Stimulated activated effector memory CD8-positive, alpha-beta T cell treated with anti-CD3 and anti-CD28 coated beads, Interleukin-12 subunit alpha, Interleukin-12 subunit beta, amount 100 ng/mL, for 72 hours (primary cell): ENCODE measurements at places on chromosomes 3 and 15.

- DNase-seq, result no peak
These were observed 36.6 kb downstream of the RUBCN start for GRCh38 chr3:197700095-197700494.

- DNase-seq, result no peak
These were observed 14.5 kb upstream of the ISLR start for GRCh38 chr15:74158855-74159650.

GRCh38 chr3:126156468-126156867, 23.9 kb downstream of the ALDH1L1 start:
- peak; percentile 41 for DNase-seq

DNA sequence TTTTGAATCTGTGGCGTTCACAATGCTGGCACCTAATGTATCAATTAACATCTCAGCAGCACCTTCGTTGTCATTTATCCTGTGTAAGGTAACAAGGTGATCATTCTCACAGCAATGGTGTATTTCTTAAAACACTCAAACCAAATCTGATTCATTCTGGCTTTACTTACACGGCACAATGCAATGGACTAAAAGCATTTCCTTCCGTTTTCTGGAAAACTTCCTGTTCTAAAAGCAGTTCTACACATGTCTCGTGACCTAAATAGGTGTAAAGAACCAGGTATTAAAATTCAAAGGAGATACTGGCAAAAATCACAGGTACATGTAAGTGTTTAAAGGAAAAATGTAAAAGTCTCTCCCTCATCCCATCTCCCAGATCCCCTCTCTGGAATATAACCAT, 77.8 kb downstream of the BTD start:
- no peak for DNase-seq

DNA sequence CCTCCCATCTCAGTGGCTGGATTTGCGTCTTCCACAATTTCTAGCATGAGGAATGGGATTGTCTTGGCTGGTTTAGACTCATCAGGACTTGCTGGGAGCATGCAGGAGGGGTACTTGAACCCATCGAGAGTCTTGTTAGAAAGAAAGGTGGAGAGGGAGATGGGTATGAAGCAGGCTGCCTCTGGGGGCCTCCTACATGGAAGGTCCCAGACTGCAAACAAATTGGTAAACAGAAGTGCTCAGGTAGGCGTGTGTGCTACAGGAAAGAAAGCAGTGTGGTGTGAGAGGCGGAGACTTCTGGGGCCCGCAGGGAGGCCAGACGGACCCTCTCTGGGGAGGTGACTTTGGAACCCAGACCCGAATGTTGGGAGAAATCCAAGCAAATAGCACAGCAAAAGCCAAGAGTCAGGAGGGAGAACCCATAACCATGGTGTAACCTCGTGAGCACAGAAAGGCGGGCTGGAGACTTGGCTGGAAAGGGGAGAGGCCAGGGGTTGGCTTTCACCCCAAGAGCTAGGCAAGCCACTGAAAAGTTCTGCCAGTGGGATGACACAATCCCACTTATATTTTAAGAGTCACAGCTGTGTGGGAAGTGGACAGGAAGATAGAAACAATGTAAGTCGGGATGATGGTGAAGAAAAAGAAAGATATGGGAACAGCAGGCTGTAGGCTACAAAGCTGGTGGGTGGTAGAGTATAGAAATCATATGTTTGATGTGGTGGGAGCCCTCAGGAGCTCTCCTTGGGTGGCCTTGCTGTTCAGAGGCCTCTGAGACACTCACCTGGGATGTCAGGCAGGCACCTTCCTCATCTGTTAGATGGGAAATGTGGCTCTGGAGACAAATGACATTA, 130.1 kb upstream of the PRR20G start:
- peak; percentile 38 for DNase-seq
